Astrocyte of the spinal cord (primary cell): ENCODE measurements at places on chromosomes 6 and 20.

- no peak for DNase-seq
Measured at GRCh38 chr6:110938171-110938570, 20.3 kb upstream of the GTF3C6 start.

- DNase-seq = no peak
Measured at GRCh38 chr20:20386192-20386591, 18.3 kb downstream of the INSM1 start.

- DNase-seq = peak; percentile 36
Measured at GRCh38 chr6:4319981-4320683, 184.8 kb upstream of the ECI2 start.

GRCh38 chr6:20954315-20954714 lies 420.1 kb downstream of the CDKAL1 start:
- DNase-seq = no peak

GRCh38 chr20:59576216-59576953 lies 28.0 kb upstream of the PHACTR3 start:
- no peak for DNase-seq

DNA sequence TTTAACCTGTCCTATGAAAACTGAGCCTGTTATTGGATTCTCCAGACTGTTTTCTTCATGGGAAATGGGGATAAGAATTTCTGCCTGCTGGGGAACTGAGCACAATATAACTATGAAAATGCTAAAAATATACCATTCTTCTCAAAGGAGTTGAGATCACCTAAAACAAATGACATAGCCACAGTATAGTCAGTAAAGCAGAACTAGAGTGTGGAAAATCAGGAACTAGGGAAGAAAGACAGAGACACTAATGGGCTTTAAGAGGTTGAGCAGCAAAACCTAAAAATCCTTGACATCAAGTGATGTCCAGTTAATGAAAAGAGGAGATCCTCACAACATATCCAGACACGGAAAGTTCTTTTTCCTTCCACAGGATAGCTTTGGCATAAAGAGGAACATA lies 215.7 kb upstream of the CST7 start:
- no peak for DNase-seq

DNA sequence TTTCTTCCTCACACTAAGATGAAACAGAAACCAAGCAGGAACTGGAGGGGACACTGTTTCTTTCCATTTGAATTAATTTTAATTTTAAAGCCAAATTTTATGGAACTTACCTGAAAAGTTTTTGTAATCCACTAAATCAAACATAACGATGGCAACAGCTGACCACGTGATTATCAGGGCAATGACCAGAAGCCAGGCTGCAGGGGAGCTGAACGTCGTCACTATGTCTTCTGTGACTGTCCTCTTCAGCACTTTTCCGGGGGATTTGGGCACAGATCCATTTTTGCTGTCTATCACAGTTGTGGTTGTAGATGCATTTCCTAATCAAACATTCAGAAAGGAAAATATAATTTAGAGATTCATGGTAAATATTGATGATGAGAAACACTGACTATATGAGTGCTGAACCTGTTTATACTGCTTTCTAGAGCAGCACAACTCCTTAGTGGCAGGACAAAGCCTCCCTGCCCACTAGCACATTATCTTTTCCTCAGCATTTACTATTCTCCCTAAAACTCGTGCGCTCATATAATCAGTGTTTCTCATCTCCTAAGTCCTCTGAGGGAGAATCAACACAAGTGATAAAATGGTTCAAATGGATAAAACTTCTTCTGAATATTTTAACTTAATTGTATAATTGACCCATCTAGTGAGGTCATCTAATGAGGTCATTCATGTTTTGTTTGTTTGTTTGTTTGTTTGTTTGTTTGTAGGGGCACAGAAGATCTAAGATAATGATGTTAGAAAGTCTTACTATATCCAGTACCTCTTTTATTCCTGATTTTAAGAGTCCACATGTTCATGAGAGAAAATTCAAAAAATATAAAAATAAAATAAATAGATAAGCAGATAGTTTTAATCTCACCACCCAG lies 65.7 kb downstream of the TRDN start:
- DNase-seq = no peak

DNA sequence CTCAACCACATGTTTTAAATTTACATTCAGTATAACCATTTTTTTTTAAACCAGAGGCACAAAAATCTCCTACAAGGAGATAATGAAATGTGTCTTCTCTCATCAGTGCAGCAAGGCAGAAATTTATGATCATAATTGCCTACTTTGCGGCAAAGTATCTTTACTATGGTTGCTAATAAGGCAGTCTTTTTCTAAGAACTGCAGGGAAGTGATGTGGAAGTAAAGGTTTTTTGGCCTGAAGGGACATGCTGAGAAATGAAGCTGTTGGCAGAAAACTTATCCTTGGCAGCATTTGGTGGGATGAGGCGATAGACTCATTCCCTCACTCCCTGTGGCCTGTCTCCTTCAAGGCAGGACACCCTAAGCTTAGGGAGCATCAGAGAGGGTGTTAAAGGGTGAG lies 48.7 kb downstream of the SCGN start:
- DNase-seq = no peak

GRCh38 chr6:105753620-105754211 lies 332.4 kb upstream of the PRDM1 start:
- DNase-seq = peak; percentile 45

DNA sequence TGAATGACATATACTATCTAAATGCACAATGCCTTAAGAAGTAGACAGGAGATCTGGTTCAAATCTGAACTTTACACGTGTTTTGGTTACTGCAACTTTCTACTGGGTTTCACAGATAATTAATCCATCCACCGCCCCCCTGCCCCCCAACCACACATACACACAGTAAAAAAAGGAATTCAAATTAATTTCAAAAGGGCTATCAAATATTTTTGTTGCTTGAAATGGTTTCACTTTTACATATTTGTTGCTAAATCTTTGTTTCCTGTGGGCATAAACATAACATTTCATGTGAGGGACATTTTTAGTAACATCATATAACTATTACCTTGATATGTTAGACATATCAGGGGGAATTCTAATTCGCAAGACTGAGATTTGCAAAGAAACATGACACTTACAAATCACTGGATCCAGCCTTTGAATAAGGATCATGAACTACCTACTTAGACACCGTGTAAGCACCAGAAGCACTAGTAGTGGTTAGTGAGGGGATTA lies 7.5 kb downstream of the NEDD9 start:
- DNase-seq = no peak

DNA sequence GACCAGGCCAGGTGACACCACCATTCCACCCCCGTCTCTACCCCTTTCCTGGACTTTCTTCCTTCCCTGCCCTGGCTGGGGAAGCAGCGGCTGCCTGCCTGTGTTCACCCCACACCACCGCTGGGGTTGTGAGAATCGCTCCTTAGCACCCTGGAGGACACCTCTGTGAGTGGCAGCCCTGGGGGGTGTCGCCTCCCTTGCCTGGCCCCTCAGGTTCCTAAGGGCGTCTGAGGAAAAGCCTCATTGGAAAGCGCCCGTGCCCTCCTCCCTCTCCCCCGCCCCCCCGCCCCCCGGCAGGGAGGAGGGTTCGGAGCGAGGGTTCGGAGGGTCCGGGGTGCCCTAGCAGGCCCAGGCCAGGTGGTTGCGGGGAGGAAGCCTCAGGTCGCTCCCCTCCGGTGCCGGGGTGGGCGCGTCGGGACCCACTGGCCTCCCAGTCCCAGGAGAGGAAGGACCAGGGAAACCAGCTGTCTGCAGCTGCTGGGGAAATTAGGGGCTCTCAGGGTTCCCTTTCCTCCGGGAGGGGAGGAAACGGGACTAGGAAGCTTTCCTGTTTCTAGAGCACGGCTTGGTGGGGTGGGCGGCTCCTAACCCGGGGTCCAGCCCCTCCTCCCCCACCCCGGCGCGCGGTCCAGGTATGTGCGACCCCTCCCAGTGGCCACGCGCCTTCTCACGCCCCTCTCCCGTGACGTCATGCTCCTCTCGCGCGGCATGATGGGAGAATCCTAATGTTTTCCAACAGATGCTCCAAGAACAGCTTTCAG lies at the start of gene PHACTR3:
PHACTR3 (plus strand) TSS at position 760 of the 761 bp plus-strand sequence. CDS start 475 bp downstream, outside the sequence.
- no peak for DNase-seq

DNA sequence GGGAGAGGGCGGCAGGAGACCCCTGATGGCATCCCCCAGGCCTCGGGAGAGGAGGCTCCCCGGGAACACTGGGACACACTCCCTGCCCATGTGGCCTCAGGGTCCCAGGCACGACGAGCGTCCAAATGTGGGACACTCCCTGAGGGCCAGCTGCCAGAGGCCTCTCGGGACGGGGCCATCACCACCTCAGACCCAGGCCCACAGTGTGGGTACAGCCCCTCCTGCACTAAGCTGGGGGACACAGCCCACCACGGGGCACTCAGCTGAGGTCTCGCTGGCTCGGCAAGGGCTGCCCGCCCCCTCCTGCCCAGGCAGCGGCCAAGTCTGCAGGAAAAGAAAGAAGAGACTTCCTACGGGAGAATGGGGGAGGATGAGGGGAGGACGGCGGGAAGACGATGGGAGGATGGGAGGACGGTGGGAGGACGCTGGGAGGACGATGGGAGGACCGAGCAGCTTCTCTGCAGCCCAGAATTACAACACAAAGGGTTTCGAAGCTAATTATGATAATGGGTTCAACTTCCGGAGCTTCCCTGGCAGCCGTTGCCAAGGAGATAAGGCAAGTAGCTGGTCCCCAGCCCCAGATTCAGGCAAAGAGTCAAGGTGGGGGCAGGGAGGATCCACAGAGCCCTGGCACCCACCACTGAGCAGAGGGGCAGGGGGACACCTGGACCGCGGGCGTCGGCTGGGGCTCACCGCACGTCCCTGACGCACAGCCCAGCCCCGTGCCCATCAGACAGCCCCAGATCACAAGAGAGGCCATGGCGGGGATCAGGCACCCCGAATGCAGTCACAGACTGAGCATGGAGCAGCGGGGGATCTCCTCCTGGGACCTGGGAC lies 17.5 kb downstream of the KCNQ2 start:
- DNase-seq = no peak

DNA sequence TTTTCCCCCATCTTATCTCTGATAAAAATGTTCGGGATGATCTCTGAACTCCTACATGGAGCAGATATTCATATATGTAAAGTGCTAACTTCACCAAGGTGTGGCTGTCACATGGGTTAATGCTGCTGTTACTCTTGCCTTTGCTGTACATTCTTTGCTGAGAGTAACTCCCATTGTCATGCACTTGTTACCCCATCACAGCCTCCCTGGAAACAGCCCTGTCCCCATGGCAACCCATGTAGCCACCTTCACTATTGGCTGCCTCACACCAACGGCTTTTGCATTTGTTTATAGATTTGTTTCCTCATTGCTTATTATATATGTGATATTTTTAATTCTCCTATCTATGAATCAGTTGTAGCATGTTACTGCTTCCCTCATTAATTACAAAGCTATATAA lies 17.3 kb upstream of the IBTK start:
- DNase-seq = no peak

GRCh38 chr6:35496841-35497570 lies at the start of gene TEAD3:
Gene TEAD3, minus strand, starts transcription at chr6:35497079.
- DNase-seq = peak; percentile 47
